Neural crest cell (in vitro differentiated cells): ENCODE measurements at places on chromosomes 5 and 9.

GRCh38 chr5:134543820-134544614 is 18.5 kb downstream of the JADE2 start:
- no peak for DNase-seq

DNA sequence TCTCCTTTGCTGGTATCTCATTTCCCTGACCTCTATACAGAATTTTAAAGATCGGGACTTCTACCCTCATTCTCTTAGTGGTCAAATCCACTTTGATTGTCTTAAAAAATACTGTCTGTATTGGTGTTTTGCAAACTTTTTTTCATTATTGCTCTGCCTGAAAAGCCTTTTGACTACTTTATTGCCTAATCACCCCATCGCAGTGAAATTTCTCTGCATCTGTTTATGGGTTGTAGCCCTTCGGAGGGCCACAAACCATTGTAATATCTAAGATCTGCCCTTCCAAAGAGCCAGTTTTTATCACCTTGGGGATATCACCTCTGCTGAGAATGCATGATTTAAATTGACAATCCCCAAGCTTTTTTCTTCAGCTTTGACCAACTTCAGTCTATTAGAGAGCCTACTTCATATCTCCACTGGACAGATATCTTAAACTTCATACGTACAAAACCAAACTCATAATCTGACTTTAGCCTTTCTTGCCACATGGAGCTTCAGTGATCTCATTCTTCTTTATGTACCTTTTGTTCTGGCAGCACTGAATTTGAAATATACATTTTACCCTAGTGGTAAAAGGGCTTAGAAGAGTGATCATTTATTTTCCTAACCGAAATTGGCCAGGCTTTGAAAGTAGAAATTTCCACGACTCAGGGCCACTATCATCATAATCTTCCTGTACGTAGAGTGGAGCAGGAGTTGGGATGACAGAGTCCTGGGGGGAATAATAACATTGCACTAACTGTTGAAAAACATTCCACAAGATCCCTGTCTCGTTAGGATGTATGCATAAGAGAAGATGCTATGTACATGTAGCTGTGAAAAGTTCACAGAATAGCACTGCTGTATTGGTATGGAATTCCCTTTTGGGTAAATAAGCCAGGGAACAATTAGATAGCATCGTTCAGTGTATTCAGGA is 21.4 kb downstream of the KIF2A start:
- no peak for DNase-seq

DNA sequence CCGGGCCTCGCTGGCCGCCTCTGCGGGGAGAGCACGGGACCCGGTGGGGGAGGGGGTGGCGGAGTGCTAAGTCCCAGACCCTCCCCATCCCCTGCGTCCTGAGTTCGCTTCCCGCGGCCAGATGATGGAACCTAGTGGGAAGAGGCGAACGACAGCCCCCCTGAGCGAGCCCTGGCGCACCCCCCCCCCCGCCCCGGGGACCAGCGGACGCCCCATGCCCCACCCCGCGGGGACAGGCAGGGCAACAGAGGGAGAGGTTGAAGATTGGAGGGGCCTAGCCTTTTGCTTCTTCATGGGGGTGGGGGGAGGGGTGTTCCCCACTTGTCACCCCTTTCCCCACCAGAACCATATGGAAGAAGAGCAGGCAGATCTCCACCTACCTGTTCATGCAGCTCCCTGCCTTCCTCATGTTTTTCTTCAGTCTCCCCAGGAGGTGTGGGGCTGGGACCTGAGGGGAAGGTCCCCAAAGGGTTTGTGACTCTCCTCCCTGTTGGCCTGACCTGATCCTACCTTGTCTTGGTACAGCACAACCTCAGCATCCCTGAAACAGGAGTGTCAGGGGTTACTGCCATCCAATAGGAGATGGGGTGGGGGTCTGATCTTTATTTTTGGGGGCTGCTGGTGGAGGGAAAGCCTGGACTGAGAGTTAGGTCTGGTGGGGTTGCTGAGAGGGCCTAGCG is 485 bp downstream of the FAM53C start:
- no peak for DNase-seq

GRCh38 chr9:21744320-21744719 is 58.1 kb upstream of the MTAP start:
- no peak for DNase-seq

GRCh38 chr9:127064335-127064734 is 58.1 kb downstream of the ANGPTL2 start:
- no peak for DNase-seq

- peak; percentile 10 for DNase-seq
Observed at GRCh38 chr5:154771383-154771901, 16.3 kb downstream of the LARP1 start.

- no peak for DNase-seq
Observed at GRCh38 chr9:135908754-135909204, 1.4 kb upstream of the CAMSAP1 start.

DNA sequence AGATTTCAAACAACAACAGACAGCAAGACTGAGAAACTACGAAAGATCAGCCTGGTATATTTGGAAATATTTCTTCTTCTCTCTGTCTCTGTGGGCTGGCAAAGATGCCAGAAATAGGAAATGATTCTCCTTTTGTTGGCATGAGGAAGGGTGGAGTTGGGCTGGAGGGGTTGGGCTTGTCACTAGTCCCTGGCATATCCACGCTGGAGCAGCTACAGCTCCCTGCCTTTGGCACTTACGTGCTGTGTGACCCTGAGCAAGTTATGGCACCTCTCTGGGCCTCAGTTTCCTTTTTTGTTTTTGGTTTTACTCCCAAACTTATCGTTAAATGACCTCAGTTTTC is 354 bp upstream of the KCNMB1 start:
- no peak for DNase-seq

DNA sequence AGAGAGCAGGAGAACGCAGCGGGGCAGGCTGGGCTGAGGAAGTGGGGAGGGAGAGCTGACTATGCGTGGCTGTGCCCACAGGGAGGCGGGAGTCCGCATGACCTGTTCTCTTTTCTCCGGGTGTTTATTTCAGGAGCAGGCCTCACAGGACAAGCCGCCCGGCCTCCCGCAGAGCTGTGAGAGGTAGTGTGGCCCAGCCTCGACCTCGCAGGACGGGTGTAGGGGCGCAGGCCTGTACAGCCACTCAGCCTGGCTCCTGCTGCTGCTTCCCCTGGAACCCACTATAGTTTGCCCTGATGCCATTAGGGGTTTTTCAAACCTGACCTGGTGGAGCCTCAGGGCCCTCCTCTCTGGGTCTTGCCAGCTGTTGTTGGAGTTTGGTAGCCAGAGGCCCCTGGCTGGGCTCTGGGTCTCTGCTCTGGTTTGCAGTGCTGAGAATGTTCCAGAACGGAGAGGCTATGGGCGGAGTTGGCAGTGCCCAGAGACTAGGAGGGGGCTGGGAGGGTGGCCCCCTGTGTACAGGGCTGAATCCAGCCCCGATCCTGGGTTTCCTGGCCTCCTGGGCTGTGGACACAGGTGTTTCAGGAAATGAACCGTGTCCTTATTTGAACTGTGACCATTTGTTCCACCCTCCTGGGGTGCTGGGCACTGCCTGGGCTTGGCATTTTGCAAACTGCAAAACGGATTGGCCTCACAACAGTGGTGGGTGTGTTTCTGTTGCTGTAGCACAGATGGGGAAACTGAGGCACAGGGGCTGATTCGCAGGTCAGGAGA is 78.8 kb downstream of the WNK2 start:
- DNase-seq: no peak

DNA sequence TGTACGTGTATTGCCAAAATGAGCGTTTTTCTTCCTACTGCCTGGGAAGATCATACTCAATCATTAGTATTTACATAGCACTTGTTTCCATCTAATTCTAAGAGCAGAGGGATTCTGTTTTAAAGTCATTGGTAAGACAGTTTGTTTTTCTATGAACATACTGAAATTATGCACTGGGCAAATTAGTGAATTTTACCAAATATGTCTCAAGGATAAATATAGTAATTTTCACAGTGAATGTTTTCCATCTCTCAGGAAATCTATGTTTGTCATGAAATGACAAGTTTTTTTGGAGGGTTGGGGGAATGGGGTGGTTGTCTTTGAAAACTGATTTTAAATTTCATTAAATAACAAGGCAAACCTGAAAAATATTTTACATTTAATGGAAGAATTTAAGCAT is 441.3 kb upstream of the ARRDC3 start:
- no peak for DNase-seq

GRCh38 chr5:168720575-168720974 is 141.4 kb upstream of the PANK3 start:
- no peak for DNase-seq

GRCh38 chr5:7094626-7095025 is 301.3 kb upstream of the ADCY2 start:
- peak; percentile 59 for DNase-seq

- no peak for DNase-seq
Observed at GRCh38 chr5:14156650-14157492, 13.7 kb downstream of the TRIO start.

DNA sequence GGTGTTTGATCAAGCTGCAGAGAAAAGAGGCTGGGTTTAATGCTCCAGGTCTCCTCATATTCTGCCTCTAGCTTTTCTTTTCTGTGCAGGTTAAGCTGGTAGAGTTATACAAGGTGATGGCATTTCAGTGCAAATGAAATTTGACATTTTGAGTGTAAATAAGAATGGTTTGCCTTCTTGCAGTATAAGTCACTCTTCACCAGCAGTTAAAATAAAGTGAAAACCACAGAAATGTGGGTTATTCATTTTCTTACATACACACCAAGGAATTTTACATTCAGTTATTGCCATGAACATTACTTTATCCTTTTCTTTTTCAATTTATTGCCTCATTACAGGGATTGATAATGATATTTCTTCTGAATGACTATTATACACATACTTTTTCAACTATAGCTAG is 337.5 kb upstream of the PCSK5 start:
- DNase-seq: no peak

DNA sequence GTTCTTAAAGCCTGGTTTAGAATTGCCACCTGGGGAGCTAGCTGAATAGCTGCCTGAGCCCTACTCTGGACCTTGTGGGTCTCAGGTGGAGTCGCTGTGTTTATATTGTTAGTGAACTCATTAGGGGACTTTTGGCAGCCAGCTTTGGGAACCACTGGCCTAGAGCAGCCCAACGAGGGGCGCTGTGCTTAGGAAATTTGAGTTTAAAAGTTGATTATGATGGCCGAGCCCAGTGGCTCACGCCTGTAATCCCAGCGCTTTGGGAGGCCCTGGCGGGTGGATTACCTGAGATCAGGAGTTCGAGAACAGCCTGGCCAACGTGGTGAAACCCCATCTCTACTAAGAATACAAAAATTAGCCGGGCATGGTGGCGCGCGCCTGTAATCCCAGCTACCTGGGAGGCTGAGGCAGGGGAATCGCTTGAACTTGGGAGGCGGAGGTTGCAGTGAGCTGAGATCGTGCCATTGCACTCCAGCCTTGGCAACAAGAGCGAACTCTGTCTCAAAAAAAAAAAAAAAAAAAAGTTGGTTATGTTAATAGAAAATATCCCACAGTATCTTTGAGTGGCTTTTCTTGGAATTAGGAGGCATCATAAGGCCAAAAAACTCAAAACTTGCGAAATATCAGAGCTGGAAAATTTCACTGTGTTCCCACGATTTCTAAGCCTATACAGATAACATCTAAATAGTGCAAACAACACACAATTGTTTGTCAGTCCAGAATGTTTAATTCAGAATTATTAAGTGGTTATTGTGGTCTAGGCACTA is 809 bp downstream of the MCCC2 start:
- DNase-seq: no peak

- DNase-seq: no peak
Observed at GRCh38 chr9:4984171-4984620, 876 bp upstream of the JAK2 start.

GRCh38 chr5:81425569-81425968 is 31.6 kb upstream of the ACOT12 start:
- DNase-seq: no peak

GRCh38 chr5:67085616-67086015 is 111.0 kb downstream of the CD180 start:
- no peak for DNase-seq

DNA sequence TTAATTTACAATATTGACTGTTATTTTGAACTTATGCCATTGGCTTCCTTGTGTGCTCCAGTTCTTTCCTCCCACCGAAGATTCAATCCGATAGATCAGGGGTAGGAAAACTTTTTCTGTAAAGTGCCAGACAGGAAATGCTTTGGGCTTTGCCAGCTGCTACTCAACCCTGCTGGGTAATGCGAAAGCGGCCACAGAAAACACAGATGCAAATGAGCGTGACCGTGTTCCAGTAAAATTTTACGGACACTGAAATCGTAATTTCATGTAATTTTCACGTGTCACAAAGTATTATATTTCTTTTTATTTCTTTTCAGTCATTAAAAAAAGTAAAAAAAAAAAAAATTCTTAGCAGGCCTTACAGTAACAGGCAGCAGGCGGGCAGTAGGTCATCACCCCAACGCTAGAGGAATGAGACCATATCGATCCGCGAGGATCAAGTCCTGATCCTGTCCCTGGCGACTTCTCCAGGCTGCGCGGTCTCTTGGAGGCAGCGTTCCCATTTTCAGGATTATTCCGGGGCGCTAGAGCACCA is 599 bp downstream of the NMRK1 start:
- DNase-seq: no peak

GRCh38 chr5:6162175-6162574 is 216.2 kb downstream of the MED10 start:
- no peak for DNase-seq

DNA sequence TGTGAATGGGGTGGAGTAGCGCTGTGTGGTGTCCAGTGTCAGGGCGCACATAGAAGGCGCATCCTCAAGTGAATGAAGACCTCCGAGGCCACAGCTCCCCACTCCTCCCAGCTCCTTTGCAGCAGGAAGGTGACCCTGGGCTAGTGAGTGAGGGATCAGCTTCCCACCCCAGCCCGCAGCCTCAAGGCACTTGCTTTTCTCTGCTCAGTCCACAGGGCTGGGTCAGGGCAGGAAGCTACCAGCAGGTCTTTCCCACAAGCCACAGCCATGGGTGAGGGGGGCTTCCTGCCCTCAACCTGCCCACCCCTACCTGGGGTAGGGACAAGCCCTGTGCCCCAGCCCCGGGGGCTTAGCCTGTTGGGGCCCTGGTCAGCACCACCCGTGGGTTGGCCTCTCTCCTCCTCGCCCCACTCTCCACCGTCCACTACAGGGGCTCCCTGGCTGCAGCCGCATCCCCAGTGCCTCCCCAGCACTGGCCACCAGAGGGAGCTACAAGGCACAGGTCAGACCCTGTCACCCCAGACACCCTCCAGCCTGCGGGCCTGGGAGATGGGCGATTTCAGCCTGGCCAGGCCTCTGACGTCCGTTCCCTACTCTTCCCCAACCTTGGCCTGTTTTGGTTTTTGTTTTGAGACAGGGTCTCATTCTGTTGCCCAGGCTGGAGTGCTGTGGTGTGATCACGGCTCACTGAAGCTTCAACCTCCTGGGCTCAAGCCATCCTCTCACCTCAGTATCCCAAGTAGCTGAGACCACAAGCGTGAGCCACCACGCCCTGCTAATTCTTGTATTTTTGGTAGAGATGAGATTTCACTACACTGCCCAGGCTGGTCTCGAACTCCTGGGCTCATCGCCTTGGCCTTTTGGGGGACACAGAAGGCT is 1.3 kb upstream of the ABCA2 start:
- peak; percentile 89 for DNase-seq

DNA sequence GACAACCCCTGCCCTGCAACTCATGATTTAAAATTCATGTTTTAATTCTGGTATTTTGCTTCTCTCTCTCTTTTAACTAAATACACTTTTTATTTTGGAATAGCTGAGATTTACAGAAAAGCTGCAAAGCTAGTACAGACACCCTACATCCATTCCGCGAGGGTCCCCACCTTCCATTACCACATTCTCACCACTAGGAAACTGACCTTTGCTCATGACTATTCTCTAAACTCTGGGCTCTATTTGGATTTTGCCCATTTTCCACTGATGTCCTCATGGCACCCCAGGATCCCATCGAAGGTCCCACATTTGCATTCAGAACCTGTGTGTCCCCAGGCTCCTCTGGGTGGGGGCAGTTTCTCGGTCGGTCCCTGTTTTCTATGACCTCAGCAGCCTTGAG is 11.5 kb downstream of the ERGIC1 start:
- no peak for DNase-seq

- DNase-seq: no peak
Observed at GRCh38 chr9:136137321-136138265, 18.9 kb upstream of the TMEM250 start.
